NCI-H446 (cell line): ENCODE measurements at places on chromosomes 5 and 9.

- no peak for DNase-seq
Measured at GRCh38 chr5:73321757-73322436, 126.7 kb downstream of the FOXD1 start.

DNA sequence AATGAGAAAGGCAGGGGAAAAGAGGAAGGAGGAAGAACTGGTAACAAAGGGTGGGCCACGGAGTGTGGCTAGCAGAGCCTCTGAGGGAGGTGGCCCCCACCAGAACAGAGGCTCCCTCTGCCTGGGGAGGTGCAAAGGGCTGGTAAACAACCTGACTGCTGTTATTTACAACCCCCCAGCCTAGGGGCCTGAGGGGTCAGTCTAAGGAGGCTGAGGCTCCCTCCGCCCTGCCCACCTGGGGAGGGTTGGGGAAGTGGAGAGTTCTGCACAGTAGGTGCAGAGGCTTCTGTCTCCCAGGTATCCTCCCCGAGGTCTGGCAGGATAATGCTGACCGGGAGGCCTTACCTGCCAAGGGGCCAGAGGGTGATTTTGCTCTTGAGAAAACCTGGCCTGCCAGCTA lies 35.6 kb upstream of the SMU1 start:
- no peak for DNase-seq

- no peak for DNase-seq
Measured at GRCh38 chr9:8558176-8558575, 758.6 kb upstream of the DMAC1 start.

DNA sequence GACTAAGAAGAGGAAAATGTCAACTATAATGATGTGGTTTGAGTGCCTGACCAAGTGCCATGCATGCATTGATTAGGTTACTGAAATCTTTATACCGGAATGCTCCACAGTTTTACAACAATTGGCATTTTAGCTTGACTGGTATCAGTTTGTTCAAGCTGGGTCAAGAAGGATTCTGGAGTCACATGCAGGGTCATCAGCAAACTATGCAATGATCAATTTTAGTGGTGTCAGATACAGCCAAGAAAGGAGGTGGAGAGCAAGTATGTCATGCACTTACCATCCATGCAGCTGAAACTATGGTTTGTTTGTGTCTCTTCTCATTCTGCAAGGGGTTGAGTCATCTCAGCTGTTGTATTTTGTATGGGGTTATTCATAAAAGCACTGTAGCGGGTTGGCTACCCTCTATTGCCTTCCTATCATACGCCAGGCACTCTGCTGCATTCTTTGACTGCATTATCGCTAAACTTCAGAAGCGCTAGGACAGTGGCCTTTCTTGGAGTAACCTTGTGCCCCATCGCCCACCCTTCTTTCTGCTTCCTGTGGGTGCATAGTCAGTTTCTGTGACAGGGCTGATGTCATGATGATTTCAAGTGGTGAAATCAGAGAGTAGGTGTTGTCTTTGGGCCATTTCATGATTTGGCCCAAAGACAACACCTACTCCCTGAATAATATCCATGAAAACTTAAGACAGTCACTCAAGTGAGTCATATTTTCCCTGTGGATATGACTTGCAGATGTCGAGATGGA lies 145.4 kb downstream of the MTX3 start:
- DNase-seq: no peak

GRCh38 chr5:5726401-5726800 lies 303.9 kb downstream of the ICE1 start:
- DNase-seq: no peak

DNA sequence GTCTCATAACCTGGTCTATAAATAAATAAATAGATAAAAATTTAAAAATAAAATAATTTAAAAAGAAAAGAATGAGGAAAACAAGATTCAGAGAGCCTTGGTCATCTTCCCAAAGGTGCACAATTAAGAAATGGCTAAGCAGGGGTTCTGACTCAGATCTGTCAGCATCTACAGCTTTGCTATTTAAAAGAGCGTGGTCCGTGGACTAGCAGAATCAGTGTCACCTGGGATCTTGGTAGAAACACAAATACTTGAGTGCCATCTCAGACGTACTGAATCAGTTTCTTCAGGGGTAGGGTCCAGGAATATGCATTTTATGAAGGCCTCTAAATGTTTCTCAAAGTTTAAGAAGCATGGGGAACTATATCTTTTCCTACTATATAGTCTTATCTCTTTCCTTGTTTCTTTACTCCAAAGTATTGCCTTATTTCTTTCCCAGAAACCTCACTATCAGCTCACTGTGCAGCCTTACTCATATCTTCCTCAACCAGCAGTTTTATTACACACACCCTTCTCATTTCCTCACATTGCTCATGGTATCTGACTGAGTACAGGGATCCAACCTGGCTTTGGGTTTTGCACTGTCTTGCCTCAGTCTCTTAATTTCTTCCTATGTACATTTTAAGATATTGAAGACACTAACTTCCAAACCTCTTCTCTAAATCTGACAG lies 58.6 kb downstream of the TMC1 start:
- no peak for DNase-seq

- DNase-seq: no peak
Measured at GRCh38 chr5:150485693-150486401, 22.1 kb upstream of the NDST1 start.

GRCh38 chr5:6454628-6455053 lies 6.0 kb downstream of the UBE2QL1 start:
- DNase-seq: no peak

DNA sequence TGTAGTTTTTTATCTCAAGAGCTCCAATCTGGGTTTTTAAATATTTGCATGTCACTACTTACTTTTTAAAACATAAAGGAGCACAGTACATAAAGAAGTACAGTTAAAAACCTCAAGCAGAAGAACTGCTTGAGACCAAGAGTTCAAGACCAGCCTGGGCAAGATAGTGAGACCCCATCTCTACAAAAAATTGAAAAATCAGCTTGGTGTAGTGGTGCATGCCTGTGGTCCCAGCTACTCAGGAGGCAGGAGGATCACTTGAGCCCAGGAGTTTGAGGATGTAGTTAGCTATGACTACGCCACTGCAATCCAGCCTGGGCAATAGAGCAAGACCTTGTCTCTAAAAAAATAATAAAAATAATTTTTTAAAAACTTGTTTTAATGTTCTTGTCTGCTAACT lies 972.7 kb upstream of the DMAC1 start:
- no peak for DNase-seq

- DNase-seq: no peak
Measured at GRCh38 chr5:89972901-89973300, 436.7 kb downstream of the CETN3 start.

DNA sequence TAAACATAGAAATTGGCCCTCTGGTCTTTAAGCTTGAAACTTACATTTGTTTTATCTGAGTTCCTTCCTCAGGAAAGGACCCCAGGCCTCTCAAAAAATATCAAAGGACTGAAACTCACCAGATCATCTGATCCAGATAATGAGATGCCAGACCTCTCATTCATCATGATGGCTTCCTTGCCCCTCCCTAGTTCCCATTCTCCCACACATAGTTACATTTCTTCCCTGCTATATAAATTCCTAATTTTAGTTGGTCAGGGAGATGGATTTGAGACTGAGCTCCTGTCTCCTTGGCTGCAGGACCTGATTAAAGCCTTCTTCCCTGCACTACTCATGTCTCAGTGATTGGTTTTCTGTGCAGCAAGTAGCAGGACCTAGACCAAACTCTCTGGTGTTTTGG lies 119.4 kb upstream of the SPIN1 start:
- no peak for DNase-seq

DNA sequence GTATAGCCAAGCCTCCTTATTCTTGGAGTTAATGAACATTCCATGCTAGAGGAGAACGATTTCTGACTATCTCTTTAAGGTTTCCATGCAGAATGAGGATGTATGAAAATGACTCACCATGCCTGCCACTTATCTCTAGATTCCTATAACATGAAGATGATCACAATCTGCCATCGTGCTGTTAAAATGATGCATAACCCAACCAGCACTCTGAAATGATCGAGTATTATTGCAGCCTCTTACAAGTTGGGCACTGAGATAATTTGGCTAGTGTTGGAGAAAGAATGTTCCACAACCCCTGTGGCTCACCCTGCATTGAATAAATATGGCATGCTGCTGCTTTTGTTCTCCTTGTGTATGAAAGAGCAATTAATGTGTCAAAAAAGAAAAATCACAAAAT lies 1143.6 kb upstream of the WWC1 start:
- DNase-seq: no peak

- DNase-seq: no peak
Measured at GRCh38 chr5:120354126-120354525, 110.0 kb upstream of the PRR16 start.

- DNase-seq: no peak
Measured at GRCh38 chr5:113524927-113525326, 11.4 kb downstream of the YTHDC2 start.

- no peak for DNase-seq
Measured at GRCh38 chr5:172497591-172498255, 43.4 kb upstream of the SH3PXD2B start.

DNA sequence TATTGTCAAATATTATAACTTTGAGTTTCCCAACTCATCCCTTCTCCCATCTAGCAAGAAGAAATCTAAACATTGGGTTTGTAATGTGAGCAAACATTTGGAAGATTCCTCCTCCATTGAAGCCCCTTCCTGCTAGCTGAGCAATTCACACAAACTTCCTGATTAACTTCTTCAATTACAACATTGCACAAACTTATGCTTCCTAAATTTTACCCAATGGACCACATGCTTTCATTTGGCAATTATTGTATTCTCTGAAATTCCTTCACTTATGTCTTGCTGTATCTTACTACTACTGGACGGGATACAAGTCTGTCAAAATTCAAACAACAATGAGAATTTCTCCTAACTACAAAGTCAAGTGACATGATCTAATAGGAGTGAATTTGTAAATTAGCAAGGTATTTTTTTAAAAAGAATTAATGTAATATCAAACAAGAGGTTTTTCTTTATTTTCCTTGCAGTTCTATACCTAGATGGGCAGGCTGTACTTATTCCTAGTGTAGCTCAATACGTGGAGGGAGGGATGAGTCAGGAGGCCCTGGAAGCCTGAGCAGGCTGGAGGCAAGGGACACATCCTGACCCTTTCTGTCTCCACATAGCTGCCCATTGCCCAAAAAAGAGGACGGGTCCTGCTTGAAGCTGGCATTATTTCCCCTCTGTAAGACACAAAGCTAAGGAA lies 11.8 kb upstream of the IFNW1 start:
- DNase-seq: no peak

- DNase-seq: no peak
Measured at GRCh38 chr9:137989156-137989555, 111.6 kb downstream of the CACNA1B start.

GRCh38 chr5:14773588-14773987 lies 98.0 kb downstream of the ANKH start:
- no peak for DNase-seq

DNA sequence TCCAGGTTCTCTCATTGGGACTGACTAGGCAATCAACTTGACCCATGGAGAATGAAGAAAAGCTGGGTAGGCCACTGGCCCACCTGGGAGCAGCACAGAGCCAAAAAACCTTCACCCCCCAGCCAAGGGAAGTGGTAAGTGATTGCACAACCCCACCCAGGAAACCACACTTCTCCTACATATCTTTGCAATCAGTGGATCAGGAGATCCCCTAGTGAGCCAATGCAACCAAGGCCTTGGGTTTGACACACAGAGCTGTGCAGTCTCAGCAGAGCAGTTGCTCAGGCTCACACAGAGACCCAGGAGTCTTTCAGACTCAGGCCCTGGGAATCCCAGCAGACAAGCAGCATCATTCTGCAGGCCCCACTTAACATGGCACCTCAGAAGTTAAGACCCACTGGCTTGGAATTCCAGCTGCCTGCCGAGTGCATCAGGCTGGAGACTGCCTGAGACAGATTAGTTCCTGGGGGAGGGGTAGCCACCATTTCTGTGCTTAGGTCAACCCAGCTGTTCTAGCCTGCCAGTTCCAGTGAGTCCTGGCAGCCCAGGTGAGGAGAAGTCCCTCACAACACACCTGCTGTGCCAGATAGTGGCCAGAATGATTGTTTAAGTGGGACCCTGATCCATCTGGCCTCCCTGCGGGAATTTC lies 136.4 kb downstream of the SAXO1 start:
- no peak for DNase-seq

- DNase-seq: peak; percentile 58
Measured at GRCh38 chr5:135551593-135552447, 16.1 kb upstream of the NEUROG1 start.

GRCh38 chr5:146721073-146721815 lies 157.3 kb downstream of the PPP2R2B start:
- DNase-seq: peak; percentile 71

GRCh38 chr5:51495672-51496071 lies 112.4 kb downstream of the ISL1 start:
- DNase-seq: no peak

GRCh38 chr5:106374956-106375355 lies 1295.8 kb downstream of the EFNA5 start:
- no peak for DNase-seq

DNA sequence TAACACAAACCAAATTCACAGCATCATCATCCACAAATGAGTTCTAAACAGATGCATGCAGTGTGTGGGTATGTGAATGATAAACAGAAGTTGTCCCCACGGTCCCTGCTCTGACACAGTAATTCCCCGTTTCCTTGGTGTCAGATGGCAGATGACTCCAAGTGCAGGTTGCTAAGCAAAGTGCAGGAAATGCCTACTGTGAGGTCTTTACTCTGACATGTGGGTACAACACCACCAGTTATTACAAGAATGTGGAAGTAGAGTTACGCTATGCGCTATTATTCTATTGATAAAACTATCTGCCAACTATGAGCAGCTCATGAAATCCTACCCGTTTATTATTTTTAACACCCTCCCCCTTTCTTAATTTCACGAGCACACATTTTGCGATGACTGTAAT lies 448.9 kb downstream of the BNC2 start:
- no peak for DNase-seq
